ENCODE measurements at places on chromosomes 7 and 10. TPM values are rescaled to one million over a fixed set of nuclear protein-coding genes. Genes with fewer than 3 reads are reported as not detected.

DNA sequence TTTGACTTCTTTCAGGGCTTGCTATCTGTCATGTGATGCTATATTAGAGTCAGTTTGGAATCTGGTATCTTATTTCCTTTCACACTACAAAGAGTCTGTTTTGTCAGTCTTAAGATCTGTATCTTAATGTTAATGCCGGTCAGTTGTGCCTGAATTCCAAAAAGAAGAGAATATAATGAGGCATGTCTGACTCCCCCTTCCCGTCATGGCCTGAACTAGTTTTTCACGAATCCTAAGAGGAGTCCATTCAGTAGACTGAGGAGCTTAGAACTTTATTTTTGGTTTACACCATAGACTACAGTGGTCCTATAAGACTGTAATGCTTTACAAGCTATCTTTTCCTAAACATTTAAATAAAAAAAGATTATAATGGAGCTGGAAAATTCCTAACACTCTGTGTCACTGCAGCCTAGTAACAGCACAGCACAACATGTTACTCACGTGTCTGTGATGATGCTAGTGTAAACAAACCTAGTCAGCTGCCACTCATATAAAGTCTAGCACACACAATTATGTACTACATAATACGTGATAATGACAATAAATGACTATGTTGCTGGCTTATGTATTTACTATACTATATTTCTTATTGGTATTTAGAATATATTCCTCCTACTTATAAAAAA is 50.6 kb downstream of the VPS41 start:
- no peak for DNase-seq
- H3K27ac ChIP-seq, result no peak overlapping the region
- no peaks in the 10 kb centered on the region for H3K27me3 ChIP-seq
- no peaks in the 10 kb centered on the region for H3K4me1 ChIP-seq
- H3K36me3 ChIP-seq, result no peaks in the 10 kb centered on the region

GRCh38 chr10:77789861-77790260 is 136.7 kb downstream of the DLG5 start:
- H3K4me3 ChIP-seq, result no peak overlapping the region
- no peaks in the 10 kb centered on the region for H3K27me3 ChIP-seq
- H3K27ac ChIP-seq, result no peak overlapping the region
- DNase-seq, result no peak

The TUBAL3 gene
- 12.8 TPM for total RNA-seq

- peaks cover 3% of the 10 kb centered on the region for H3K4me1 ChIP-seq
- H3K4me3 ChIP-seq, result peak overlapping the region; percentile 89
- DNase-seq, result no peak
- no peaks in the 10 kb centered on the region for H3K36me3 ChIP-seq
- no peaks in the 10 kb centered on the region for H3K27me3 ChIP-seq
- no peak overlapping the region for H3K27ac ChIP-seq
Measured at GRCh38 chr10:14880229-14880628, 1.6 kb downstream of the SUV39H2 start.

The AASS gene
- 4.3 TPM for total RNA-seq

The CHCHD1 gene
- 48.5 TPM for total RNA-seq

DNA sequence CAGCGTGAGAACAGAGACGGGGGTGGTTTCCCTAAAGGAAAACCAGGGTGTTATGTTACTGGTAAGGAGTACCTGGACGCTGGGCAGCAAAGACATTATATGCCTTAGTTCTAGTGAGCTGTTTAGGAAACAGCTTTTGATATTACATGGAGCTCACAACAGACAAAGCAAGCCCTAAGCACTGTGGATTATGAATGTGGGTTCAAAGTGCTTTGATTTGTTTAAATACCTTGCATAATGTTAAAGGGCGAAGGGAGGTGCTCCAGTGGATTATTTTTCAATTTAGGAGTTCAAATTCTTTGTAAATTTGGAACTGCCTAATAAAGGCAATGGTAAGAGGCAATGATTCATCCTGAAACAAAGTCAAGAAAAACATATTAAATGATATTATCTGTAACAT is 13.8 kb downstream of the WNT16 start:
- no peaks in the 10 kb centered on the region for H3K27me3 ChIP-seq
- DNase-seq, result no peak
- H3K36me3 ChIP-seq, result no peaks in the 10 kb centered on the region
- H3K4me3 ChIP-seq, result no peak overlapping the region
- H3K27ac ChIP-seq, result no peak overlapping the region

The ZNF485 gene
- 2.8 TPM for total RNA-seq

DNA sequence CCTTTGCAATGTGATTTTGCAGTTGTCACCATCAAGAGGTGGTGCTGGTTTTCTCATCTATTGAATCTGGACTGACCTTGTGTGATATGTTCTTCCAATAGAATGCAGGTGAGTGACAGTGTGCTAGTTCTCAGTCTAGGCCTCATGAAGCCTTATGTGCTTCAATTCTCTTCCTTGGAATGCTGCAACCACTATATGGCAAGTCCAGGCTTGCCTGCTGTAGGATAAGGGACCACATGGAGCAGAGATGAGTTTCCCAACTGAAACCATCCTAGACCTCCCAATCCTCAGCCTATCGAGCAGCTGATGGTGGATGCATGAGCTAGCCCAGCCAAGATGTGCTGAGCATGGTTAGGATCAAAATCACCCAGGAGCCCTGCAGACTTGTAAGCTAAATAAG is 32.6 kb upstream of the ARHGAP21 start:
- no peak overlapping the region for H3K4me3 ChIP-seq
- H3K27me3 ChIP-seq, result no peaks in the 10 kb centered on the region
- no peak overlapping the region for H3K27ac ChIP-seq
- H3K36me3 ChIP-seq, result no peaks in the 10 kb centered on the region
- no peaks in the 10 kb centered on the region for H3K4me1 ChIP-seq

- no peak for DNase-seq
- no peak overlapping the region for H3K4me3 ChIP-seq
- no peaks in the 10 kb centered on the region for H3K4me1 ChIP-seq
- H3K27me3 ChIP-seq, result no peaks in the 10 kb centered on the region
- no peaks in the 10 kb centered on the region for H3K36me3 ChIP-seq
- H3K27ac ChIP-seq, result no peak overlapping the region
Measured at GRCh38 chr7:118473271-118473670, 248.8 kb downstream of the ANKRD7 start.

- no peak overlapping the region for H3K27ac ChIP-seq
- H3K4me3 ChIP-seq, result no peak overlapping the region
- DNase-seq, result no peak
- H3K4me1 ChIP-seq, result no peaks in the 10 kb centered on the region
- H3K27me3 ChIP-seq, result no peaks in the 10 kb centered on the region
Measured at GRCh38 chr7:6419310-6419773, 28.4 kb downstream of the DAGLB start.

GRCh38 chr7:69962186-69963065 is 364.2 kb downstream of the AUTS2 start:
- no peaks in the 10 kb centered on the region for H3K27me3 ChIP-seq
- H3K36me3 ChIP-seq, result no peaks in the 10 kb centered on the region
- no peak overlapping the region for H3K27ac ChIP-seq
- no peaks in the 10 kb centered on the region for H3K4me1 ChIP-seq
- DNase-seq, result no peak
- H3K4me3 ChIP-seq, result no peak overlapping the region

DNA sequence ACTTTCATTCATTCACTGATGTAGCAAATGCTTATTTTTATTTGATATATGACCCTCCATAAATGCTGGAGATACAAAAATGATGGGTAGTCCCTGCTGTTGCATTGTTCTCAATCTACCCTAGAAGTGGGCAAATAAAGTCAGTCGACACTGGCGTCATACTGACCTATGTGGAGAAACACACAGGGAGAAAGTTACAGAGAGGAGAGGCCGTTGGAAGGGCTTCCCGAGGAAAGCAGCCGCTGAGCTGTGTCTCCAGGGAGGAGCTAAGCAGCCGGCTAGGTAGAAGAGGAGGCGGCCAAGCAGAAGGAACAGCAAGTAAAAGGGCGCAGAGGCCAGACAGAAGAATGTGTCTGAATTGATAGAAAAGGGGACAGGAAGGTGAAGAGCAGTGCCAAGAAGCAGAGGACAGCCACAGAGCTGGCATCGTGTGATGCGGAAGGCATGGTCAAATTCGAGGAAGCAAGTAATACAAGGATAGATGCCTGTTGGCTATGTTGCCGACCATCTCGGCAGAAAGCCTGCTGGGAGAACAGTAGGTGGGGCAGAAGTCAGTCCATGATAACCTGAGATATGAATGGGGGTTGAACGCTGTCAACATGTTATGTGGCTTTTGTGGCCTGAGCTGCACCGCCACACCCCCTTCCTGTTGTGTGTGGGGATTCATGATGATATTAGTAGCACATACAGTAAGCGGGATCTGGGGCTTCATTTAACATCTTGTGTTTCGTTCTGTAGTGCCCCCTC is 25.9 kb downstream of the ST8SIA6 start:
- no peaks in the 10 kb centered on the region for H3K4me1 ChIP-seq
- no peak overlapping the region for H3K27ac ChIP-seq
- no peaks in the 10 kb centered on the region for H3K36me3 ChIP-seq

The CPA4 gene
- total RNA-seq, result not detected

GRCh38 chr10:17161775-17162174 is 32.2 kb upstream of the CUBN start:
- H3K36me3 ChIP-seq, result no peaks in the 10 kb centered on the region
- H3K4me1 ChIP-seq, result no peaks in the 10 kb centered on the region
- no peak overlapping the region for H3K27ac ChIP-seq
- H3K4me3 ChIP-seq, result no peak overlapping the region
- H3K27me3 ChIP-seq, result no peaks in the 10 kb centered on the region
- DNase-seq, result no peak

The CPEB3 gene
- 7.9 TPM for total RNA-seq

- H3K4me3 ChIP-seq, result no peak overlapping the region
- H3K27ac ChIP-seq, result peak overlapping the region; percentile 74
Measured at GRCh38 chr10:103679096-103679790, 176.1 kb downstream of the SH3PXD2A start.

- H3K27me3 ChIP-seq, result peaks cover 5% of the 10 kb centered on the region
- H3K27ac ChIP-seq, result no peak overlapping the region
- no peaks in the 10 kb centered on the region for H3K36me3 ChIP-seq
Measured at GRCh38 chr10:101019440-101019703, 11.6 kb downstream of the PDZD7 start.

DNA sequence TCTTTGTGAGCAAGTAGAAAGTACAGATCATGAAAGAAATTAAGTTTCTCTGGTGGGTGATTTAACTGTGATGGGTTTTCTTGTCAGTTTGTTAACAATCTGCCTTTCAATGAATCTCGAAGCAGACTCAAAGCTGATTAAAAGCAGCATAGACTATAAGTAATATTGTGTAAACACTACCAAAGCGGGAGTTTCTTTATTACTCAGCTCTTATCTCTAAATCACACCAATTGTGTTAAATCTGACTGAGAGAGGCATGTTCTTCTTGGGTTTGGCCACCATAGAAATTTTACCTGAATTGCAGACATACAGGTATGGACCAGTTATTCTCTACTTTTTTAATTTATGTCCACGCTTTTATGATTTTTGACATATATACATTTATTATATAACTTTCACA is 65.2 kb downstream of the DKK1 start:
- H3K27me3 ChIP-seq, result no peaks in the 10 kb centered on the region
- H3K4me3 ChIP-seq, result no peak overlapping the region
- H3K36me3 ChIP-seq, result no peaks in the 10 kb centered on the region
- no peaks in the 10 kb centered on the region for H3K4me1 ChIP-seq
- no peak overlapping the region for H3K27ac ChIP-seq

- H3K4me3 ChIP-seq, result no peak overlapping the region
- DNase-seq, result no peak
- H3K27ac ChIP-seq, result no peak overlapping the region
- no peaks in the 10 kb centered on the region for H3K36me3 ChIP-seq
- H3K27me3 ChIP-seq, result no peaks in the 10 kb centered on the region
- H3K4me1 ChIP-seq, result no peaks in the 10 kb centered on the region
Measured at GRCh38 chr10:102555781-102556328, 52.1 kb downstream of the SUFU start.

GRCh38 chr10:31928549-31929260 is at the start of gene ARHGAP12:
Gene ARHGAP12 (minus strand): TSS chr10:31928831. CDS start chr10:31908855, 19,976 bp downstream.
- no peaks in the 10 kb centered on the region for H3K36me3 ChIP-seq
- peak within 1 kb of the TSS; percentile 86 for H3K4me3 ChIP-seq
- DNase-seq, result peak; percentile 95

GRCh38 chr7:126305671-126306070 is 947.1 kb downstream of the GRM8 start:
- H3K4me3 ChIP-seq, result no peak overlapping the region
- H3K4me1 ChIP-seq, result no peaks in the 10 kb centered on the region
- no peak overlapping the region for H3K27ac ChIP-seq
- no peaks in the 10 kb centered on the region for H3K36me3 ChIP-seq
- DNase-seq, result no peak
- no peaks in the 10 kb centered on the region for H3K27me3 ChIP-seq

The ZNF117 gene
- total RNA-seq, result 4.8 TPM

The HOXA9 gene
- total RNA-seq, result 19.5 TPM

The SSC4D gene
- total RNA-seq, result 0.45 TPM

The EIF5AL1 gene
- total RNA-seq, result 0.19 TPM

The CALY gene
- total RNA-seq, result 1.6 TPM

The GJD4 gene
- total RNA-seq, result not detected

GRCh38 chr10:28202941-28203352 is 99.9 kb downstream of the MPP7 start:
- no peaks in the 10 kb centered on the region for H3K27me3 ChIP-seq
- H3K27ac ChIP-seq, result no peak overlapping the region
- no peaks in the 10 kb centered on the region for H3K4me1 ChIP-seq
- H3K4me3 ChIP-seq, result no peak overlapping the region

DNA sequence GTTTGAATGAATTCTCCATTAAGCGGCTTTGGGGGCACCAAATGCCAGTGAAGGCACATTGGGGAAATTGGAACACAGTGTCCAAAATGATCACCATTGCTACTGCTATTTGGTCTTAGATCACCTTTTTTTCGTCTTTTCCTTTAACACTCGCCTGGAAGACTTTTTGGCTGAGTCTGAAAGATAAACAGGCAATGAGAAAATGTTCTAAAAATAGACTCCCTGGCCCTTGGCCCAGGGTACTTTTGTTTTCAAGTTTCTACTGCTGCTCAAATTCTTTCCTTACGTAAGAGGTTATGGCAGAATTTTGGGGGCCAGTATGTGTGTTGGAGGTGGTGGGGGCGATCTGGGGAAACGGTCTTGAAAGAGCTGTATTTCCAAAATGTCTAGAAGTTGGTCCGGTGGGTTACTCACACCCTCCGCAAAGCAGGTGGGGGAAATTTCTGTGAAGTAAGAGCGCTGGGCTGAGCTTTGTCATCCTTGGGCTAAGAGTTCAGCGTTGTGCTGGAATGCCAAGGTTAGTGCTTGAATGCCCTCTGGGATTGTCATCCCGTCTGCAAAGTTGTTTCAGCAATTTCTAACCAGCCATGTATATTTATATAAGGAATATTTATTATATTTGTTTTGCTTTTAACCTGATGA is 1.3 kb upstream of the ITPRIP start:
- no peaks in the 10 kb centered on the region for H3K36me3 ChIP-seq
- peaks cover 5% of the 10 kb centered on the region for H3K4me1 ChIP-seq
- peak overlapping the region; percentile 82 for H3K4me3 ChIP-seq
- DNase-seq, result peak; percentile 73

GRCh38 chr7:1845536-1846311 is 175.6 kb downstream of the ELFN1 start:
- H3K27ac ChIP-seq, result no peak overlapping the region
- no peak overlapping the region for H3K4me3 ChIP-seq
- H3K4me1 ChIP-seq, result no peaks in the 10 kb centered on the region
- no peaks in the 10 kb centered on the region for H3K27me3 ChIP-seq

The SPDYE17 gene
- total RNA-seq, result not detected

The CLCN1 gene
- not detected for total RNA-seq

GRCh38 chr7:71220210-71220695 is 88.3 kb downstream of the GALNT17 start:
- H3K4me1 ChIP-seq, result no peaks in the 10 kb centered on the region
- no peak overlapping the region for H3K4me3 ChIP-seq
- H3K27me3 ChIP-seq, result no peaks in the 10 kb centered on the region
- H3K27ac ChIP-seq, result no peak overlapping the region
- no peaks in the 10 kb centered on the region for H3K36me3 ChIP-seq

The TAC1 gene
- not detected for total RNA-seq
